SW480 (cell line): ENCODE measurements at places on chromosomes 11 and 22.

DNA sequence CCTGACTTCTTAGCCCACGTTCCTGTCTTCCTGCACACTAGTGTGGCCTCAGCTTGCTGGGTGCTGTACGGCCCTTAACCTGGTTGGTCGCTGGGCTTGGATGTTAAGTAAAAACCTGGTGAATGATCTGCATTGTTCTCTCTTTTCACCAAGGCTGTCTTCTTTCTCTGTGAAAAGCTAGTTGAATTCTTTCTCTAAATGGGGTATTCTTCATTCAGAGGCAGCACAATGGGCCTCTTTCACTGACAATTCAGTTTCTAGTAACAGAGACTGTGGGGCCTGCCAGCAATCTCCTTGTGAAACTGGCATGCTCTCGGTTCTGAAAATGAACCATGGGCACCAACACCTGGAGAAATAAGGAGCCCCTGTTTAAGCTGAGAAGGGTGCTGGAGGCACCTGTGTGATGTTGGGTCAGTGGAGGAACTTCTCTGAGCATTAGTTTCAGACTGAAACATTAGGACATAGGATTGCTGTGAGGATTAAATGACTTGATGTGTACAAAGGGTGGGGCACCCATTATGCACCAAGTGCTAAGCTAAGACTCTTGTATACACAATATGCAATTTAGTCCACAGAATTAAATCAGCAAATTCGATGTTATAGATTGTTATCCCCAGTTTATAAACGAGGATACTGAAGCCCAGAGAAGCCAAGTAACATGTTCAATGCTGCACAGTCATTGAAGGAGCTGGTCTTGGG lies 33.1 kb upstream of the ELF5 start:
- DNase-seq = no peak

- DNase-seq = no peak
These were observed 89.6 kb upstream of the ARHGAP32 start for GRCh38 chr11:129281471-129282415.

GRCh38 chr22:26529345-26529744 lies 17.1 kb upstream of the TFIP11 start:
- no peak for DNase-seq

DNA sequence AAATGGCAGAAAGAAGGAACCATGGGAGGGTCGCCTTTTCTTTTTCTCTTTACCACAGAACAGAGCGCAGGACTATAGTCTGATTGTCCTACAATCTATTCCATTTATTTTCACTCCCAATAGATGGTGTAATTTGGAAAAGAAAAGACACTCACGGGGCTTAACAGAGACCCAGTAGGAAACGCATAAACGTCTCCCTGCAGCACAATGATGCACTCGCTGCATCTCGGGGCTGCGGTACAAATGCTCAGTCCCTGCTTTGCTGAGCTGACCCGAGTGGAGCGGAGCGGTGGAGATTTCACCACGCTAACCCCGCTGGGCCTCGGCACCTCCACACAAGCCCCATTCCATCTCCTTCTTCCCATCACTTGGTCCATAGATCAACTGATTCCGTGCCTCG lies 1.5 kb downstream of the FEZ1 start:
- no peak for DNase-seq

- peak; percentile 41 for DNase-seq
These were observed 27.9 kb downstream of the SLC25A17 start for GRCh38 chr22:40791241-40791640.

DNA sequence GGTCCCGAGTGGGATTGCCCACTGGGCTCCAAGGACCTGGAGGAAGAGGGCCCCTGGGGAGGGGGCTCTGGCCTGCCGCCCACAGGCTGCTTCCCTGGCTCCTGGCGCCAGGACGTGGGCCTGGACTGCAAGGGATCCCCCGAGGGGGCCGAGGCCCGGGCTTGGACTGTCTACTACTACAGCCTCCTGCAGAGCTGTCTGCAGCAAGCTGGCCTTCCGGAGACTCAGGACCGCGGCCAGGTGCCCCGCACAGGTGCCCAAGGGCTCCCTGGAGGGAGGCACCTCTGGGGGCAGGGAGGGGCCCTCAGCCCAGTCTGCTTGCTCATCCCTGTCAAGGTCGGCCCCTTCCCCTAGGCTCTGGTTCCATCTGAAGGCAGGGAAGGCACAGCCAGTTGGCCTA lies 1.9 kb downstream of the CARNS1 start:
- DNase-seq = no peak

- no peak for DNase-seq
These were observed 56.3 kb upstream of the ADSL start for GRCh38 chr22:40289991-40290459.

GRCh38 chr22:19663286-19663815 lies 51.0 kb upstream of the SEPTIN5 start:
- peak; percentile 71 for DNase-seq

GRCh38 chr11:26865703-26866102 lies 128.2 kb upstream of the FIBIN start:
- DNase-seq = no peak

GRCh38 chr11:14015711-14016110 lies 53.2 kb downstream of the SPON1 start:
- DNase-seq = peak; percentile 81

DNA sequence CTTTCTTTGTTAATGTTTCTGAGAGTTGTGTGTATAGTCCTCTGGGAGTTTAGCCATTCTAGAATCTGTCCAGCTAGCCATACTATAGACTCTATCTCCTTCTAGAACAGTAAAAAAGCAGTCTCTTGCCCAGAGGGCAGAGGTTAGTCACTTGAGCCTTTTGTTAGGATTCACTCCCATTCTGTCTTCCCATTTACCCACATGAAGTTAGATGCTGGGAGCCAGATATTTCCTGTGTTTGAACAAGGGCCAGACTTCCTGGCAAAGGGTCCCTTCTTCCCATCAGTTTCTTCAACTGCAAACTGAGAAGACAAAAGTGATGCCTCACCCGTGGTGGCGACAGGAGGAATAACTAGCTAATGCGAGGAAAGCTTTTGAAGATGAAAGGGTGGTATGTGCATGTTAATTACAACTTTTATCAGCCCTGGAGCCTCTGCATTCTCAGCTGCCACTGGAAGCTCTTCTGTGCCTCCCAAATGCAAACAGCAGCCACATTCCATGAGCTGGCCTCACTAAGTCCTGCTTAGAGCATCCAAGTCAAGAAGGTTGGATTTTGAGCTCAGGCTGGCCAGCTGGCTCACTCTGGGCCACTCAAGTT lies 12.8 kb downstream of the CD44 start:
- DNase-seq = peak; percentile 44

DNA sequence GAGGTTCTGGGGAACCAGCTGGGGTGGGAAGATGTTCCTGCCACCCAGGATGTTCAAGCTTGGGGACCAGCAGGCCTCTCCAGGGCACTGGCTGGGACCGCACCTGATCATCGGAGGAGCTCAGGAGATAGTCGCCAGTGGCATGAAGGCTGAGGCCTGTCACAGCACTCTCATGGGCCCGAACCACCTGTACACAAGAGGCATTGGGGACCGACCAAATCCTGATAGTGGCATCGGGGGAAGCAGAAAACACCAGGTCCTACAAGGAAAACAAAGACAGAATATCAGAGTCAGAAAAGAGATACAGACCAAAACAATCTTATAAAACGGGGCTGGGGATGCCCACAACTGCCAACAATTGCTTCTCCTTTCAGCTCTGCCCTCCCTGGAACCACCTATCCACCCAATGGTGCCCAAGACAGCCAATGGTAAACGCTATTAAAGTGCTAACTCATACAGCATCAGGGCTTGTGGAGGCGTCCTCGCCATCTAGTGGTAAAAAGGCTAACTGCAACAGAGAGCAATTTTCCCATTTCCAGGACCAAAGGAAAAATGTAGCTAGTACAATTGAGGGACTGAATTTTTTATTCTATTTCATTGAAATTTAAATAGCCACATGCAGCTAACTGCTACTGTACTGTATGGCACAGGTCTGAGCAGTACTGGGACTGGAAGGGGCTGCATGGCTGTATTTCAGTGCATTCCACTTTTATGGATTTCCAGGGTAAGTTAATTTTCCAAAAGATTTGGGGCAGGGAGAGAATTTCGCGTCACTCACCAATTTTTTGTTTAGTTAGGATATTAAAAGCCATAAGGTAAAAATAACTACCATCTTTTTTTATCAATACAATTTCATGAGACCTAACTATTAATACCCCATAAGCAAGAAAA lies 7.1 kb downstream of the PRPF19 start:
- DNase-seq = peak; percentile 62

DNA sequence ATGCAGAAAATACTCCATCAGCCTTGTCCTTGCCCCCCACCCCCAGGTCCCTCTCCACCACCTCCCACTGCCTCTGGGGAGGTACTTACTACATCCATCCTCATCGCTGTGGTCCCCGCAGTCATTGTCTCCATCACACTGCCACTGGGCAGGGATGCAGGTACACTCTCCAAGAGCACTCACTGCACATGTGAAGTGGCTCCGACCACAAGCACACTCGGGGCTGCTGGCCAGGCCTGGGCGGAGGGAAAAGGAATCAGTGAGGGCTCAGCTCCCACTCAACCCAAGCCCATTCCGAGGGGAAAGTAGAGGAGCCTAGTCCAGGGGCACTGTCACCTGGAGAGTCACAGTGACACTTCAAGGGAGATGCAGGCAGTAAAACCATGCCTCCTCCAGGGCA lies 15.7 kb downstream of the LRP4 start:
- DNase-seq = no peak

DNA sequence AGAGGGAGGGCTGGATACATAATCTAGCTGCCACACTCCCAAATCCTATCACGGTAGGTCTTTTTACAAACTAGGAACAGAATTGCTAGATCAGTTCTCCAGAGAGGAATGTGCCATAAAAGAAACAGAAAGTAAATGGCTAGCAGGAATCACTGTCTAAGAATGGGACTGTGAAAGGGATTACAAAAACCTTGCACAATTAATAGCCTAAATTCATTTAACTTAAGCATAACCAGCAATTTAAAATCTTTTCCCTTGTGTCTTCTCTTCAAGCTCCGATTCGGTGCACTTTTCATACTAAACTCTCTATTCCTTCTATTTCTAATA lies 35.2 kb downstream of the APOL5 start:
- DNase-seq = no peak

- DNase-seq = no peak
These were observed 123.6 kb upstream of the TENM4 start for GRCh38 chr11:79564288-79564925.

- DNase-seq = no peak
These were observed 399.6 kb downstream of the TMEM135 start for GRCh38 chr11:87437133-87437843.

- DNase-seq = no peak
These were observed 82.8 kb downstream of the C11orf91 start for GRCh38 chr11:33617672-33618350.

DNA sequence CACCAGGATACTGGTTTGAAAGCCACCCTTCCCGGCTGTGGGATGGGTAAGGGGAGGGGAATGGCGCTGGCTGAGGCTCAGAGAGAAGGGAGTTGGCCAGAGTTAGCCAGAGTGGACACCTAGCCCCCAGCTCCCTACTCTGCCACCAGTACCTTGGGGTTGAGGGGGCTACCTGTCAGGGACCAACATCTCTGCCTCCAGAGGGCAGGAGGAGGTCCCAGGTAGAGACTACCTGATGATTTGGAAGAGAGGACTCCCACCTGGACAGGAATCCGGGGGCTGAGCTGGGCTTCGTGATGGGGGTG lies 3.7 kb downstream of the MYRF start:
- DNase-seq = no peak

DNA sequence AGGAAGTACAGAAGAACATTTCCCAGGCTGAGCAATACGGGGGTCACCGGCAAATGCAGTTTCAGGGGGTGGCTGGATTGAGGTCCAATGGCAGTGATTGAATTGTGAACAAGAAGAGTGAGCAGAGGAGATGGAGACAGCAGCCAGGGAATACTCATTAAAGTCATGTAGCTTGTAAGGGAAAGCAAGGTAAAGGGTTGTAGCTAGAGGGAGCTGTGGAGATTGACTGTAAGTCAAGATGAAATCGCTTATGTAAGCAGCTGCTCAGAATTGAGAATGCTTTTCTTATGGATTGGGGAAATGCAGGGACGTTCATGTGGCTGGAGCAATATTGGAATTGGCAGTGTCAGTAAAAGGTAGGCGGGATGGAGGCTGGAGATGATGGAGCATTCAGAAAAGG lies 111.4 kb upstream of the TBCEL start:
- peak; percentile 53 for DNase-seq

DNA sequence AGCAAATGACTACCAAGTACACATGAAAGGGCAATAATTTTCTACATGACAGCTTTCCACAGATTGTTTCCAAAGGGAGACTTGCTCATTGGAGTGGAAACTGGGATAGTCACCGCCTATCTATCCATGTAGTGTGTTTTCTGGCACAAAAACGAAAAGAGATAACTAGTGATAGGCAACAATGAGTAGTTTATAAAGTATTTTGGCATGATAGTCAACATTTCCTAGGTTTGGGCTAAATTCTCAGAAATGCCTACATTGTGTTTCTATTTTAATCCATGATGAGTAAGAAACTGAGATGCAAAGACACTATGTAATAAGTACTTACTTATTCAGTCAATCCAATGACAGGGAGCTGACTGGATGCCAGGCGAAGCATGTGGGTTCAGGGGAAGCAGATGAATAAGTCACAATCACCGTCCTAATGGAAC lies 1129.1 kb downstream of the DLG2 start:
- no peak for DNase-seq

DNA sequence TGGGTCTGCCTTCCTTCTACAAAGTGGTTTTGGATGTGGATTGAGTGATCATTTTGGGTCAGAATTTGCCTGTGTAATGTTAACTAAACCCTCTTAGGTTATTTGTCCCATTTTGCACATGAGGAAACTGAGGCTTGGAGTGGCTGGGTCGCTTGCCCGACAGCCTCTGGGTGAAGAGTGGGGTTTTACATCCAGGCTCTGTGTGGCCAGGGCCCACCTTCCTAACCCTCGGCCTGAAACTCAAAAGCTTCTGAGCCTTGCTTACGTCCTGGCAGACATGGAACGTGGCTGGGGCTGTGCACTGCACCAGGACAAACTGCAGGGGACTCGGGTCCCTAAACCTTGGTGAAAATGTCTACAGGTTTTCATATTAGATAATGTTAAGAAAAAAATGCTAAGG lies 542.4 kb downstream of the TBC1D22A start:
- no peak for DNase-seq

- DNase-seq = peak; percentile 98
These were observed 39.6 kb downstream of the LIF start for GRCh38 chr22:30206944-30207343.

- no peak for DNase-seq
These were observed 142.2 kb upstream of the SESN3 start for GRCh38 chr11:95373241-95373640.

- no peak for DNase-seq
These were observed 20.0 kb downstream of the PRG3 start for GRCh38 chr11:57360991-57361390.

- DNase-seq = no peak
These were observed 7.8 kb upstream of the RBM4B start for GRCh38 chr11:66685276-66686099.

GRCh38 chr11:108818971-108819370 lies 154.1 kb downstream of the DDX10 start:
- no peak for DNase-seq

DNA sequence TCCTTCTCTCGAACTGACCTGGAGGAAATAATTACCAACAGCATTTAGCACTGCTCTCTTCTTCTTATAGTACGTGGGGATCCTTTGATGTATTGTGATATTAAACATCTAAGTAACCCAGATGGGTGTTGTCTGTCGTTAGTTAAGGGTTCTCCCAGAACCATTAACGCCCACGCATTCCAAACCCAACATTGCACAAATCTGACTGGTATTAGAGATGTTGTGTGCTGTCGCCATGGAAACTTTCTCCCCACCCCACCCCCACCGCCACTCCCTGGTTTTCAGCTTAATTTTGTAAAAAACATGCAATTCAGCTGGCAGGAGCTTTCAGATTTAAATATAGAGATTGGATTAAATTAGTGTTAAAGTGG lies 1495.2 kb downstream of the TBC1D22A start:
- peak; percentile 91 for DNase-seq

- no peak for DNase-seq
These were observed 21.4 kb upstream of the CDON start for GRCh38 chr11:126083829-126084607.
